ENCODE measurements at places on chromosomes 7 and 10.
A peak's percentile ranks its signal among the peaks of the same experiment; 100 is the strongest.

DNA sequence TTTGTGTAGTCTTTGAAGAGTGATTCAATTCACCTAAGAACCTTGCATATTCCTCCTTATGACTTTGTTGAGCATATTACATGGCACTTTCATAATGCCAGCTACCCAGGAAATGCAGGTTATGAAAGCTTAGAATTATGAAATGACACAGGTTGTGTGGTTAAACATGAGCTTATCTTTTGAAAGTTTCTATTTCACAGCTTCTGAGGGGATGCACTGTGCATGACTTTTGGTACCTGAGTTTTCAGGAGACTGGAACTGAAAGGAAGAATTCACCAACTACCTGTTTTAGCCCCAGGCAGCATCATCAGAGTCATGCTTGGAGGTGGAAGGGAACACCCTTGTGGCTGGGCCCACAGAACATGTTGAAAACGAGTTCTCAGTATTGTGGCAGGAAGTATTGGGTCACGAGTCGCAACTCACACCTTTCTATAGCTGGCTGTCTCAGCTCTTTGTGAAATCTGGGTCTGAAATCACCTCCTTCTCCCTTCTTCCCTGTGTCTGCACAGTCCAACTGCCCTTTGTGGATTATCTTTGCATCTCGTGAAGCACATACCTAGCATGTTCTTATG lies 228.2 kb downstream of the PTEN start:
- DNase-seq: peak; percentile 29

GRCh38 chr7:48426331-48426965 lies 255.2 kb downstream of the ABCA13 start:
- no peak for DNase-seq

GRCh38 chr7:81488210-81488609 lies 281.6 kb downstream of the HGF start:
- no peak for DNase-seq

DNA sequence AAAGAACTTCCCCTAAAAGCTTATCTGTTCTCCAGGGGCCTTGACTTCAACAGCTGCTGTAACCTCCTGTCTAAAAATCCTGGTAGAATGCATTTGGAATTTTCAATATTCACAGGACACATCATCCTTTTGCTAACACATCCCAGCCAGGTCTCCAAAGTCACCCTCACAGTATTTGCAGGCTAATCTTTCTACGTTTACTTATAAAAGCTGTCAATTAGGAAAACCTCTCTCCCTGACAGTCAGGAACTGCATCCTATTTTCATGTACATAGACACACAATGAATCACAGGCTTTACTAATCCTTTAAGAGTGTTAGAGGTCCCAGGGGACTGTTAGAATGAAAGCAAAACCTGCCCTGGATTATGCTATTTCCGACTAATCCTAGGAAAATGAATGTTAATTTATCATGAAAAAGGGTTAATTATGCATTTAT lies 102.2 kb downstream of the GFRA1 start:
- no peak for DNase-seq

GRCh38 chr10:17387861-17388503 lies 66.4 kb downstream of the ST8SIA6 start:
- DNase-seq: no peak

- DNase-seq: no peak
Measured at GRCh38 chr7:135512135-135512887, 2.4 kb upstream of the CNOT4 start.

DNA sequence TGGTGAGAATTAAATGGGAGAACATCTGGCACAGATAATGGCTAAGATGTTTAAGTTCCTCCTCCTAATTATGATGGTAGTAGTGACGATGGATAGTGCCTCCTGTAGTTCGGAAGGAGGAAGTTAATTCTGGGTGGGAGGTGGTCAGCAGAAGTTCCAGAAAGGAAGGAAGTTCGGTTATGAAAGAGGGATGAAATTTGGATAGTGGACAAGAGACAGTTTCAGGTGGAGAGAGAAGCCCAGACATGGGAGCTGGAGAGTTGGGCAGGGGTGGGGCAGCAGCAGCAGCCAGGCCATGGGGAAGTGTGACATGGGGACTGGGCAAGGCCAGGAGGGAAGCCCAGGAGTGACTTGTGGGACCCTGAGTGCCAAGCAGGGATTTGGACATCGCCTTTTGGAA lies 99.5 kb downstream of the CCNY start:
- no peak for DNase-seq

DNA sequence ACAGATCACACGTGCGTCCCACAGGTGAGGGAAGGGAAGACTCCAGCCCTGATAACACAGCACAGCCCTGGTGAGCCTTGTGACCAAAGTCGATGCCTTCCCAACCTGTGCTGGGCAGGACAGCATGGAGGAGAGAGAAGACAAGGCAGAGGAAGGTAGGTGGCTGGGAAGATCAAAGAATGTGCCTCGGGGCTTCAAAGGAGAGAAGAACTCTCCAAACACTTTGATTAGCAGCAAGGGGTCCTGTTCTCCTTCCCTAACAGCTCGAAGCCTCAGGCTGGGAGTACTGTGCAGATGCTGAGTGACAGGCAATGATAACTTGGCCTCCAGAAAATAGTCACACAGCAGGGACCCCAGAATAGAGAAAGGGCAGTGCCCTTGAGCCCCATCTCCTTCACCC lies 288.5 kb downstream of the TCERG1L start:
- no peak for DNase-seq

DNA sequence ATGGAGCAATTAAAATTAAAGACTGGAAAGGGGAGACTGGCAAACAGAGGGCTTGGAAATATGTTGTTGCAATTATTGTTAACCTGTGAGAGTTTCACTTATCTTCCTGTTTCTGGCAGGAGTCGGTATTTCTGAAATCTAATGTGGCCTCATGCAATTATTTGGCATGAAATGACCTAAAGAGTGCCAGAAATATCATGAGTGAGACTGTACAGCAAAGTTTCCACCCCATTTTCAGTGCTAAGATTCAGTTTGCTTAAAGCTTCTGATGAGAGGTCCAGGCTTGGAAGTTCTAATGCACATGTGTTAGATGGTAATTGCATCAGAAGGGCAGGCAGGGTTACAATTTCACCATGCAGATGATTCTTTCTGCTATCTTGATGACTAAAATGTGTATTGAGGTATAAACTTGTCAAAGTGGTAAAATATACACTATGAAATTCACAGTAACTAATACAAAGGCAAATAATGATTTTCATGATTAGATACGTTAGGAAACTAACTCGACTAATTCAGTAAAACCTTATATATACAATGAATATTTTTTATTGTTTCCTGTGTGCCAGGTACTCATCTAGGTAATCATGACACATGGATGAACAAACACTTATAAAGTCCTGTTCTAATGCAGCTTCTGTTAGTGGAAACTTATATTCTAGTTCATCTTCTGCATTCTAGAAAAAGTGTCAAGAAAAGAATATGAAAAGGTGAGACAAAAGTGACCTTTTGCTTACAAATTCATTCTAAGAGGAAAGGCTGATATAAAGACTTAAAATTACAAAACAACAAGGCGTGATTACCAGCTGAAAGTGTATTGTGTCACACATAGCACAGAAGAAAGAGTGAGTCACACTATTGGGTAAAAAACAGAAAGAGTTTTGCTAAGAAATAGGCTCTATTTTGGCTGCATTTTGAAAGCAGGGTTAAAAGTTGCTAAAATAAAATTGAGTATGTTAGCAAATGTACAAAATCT lies 533.4 kb upstream of the SEMA3D start:
- DNase-seq: no peak

- no peak for DNase-seq
Measured at GRCh38 chr10:91566115-91566514, 66.8 kb downstream of the PPP1R3C start.

GRCh38 chr10:80924063-80924952 lies 386.6 kb downstream of the SH2D4B start:
- no peak for DNase-seq

DNA sequence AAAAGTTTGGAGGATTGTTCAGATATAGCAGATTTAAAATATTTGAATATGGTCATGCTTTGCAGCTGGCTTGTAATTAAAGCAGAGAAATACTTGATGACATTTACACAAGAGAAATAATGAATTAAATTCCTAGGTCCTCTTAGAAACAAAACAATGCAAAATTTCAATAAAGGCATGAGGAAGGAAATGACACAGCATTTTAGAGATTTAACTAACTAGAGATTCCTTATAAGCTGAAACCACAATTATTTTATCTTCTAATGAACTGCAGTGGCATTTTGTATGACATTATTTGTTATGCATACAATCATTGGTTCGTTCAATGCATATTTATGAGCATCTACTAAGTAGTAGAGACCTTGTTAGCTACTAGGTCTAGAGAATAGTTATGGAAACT lies 490.9 kb downstream of the ZWINT start:
- no peak for DNase-seq

DNA sequence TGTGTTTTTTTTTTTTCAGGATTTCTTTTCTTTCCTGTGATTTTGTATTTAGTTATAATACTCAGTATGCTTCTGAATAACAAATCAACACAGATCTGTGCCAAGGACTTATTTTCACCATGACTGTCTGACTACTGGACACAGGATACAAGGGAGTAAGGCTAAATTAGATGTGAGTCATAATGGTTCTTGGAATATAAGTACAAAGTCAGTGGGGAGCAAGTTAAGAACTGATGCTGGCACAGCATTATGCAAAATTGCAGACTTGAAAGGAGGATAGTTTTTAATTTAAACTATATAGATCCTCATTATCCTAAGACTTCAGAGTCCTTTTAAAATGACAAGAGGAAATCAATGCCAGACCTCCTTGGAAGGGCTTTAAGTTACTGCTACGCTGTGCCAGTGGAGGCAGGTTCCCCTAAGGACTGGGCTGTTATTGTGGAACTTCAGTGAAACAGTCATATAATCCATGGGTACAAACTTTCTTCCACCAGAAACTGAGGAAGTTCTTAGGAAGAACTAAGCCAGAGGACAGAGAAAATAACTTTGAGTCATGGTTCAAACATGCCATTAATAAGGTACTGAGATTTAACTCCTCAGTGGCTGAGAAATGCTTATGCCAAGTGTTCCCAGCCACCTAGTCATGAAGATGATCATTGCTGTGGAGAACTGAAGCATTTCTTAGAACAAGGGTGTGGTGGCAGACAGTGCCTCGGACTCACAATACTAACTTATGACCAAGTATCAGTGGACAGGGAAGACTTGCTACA lies 531.2 kb downstream of the HTR7 start:
- no peak for DNase-seq

DNA sequence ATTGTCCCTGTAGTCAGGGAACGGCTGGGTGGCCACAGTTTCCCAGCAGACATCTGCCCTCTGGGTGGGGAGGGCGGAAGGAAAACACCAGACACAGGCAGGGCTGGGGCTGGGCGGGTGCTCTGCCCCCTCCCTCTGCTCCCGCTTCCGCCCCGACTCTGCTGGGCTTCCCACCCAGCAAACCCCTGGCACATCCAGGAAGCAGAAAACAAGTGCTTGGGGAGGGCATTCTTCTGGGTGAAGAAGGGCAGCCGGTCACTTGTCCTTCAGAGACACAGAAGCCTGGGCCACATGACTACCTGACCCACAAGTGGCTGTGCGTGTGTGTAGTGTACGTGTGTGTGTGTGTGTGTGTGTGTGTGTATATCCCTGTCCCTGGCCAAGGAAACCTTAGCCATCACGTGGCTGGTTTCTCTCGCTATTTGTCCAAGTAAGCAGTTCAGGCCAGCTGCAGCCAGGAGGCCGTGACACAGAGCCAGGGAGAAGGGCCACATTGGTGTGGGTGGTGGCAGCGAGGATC lies 77.9 kb downstream of the ZMIZ1 start:
- DNase-seq: no peak

GRCh38 chr10:74231375-74231774 lies 80.4 kb downstream of the ADK start:
- DNase-seq: no peak

DNA sequence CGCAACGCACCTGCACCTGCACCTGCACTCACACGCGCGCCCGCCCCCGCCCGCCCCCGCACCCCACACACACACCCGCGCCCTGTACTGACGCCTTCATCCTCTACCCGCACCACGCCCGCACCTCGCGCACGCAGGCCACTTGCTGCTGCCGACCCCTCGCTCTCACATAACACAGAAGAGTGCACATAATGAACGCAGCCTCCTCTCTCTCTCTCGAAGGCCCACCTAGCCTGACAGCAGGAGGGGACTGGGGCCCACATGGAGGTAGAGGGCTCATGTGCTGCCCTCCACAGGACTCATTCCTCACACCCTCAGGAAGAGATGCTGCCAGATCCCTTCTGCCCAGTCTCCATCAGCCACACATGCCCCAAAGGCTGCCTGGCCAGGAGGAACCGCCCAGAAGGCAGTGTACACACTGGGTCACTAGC lies 432 bp upstream of the CAMK2B start:
- DNase-seq: no peak

- no peak for DNase-seq
Measured at GRCh38 chr7:105853931-105854419, 22.4 kb downstream of the ATXN7L1 start.

GRCh38 chr10:73931767-73932619 lies 21.1 kb downstream of the PLAU start:
- peak; percentile 48 for DNase-seq

DNA sequence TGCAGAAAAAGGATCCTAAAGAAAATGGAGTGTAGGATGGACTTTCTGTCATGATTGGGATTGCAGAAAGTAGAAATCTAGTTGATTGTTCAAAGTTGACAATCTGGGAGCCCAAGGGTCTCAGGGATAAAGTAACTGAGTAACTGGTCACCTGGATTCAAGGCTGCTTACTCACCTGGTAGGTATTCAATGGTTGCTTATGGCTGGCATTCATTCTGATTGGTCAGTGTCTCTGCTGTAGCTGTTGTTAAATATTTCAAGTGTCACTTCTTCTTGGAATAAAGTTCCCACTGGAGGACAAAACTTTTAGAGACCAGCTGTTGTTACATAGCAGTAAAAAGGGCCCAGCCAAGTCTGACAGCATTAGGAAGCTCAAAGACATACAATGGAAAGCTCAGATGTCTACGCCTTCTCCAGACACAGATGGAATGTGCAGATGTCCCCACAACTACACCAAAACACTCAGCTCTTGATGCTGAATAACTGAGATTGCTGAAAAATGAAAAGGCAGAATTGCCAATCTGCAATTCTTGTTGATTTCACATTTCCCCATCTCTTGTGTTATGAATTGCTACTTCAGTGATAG lies 106.9 kb downstream of the ZNF467 start:
- DNase-seq: no peak

DNA sequence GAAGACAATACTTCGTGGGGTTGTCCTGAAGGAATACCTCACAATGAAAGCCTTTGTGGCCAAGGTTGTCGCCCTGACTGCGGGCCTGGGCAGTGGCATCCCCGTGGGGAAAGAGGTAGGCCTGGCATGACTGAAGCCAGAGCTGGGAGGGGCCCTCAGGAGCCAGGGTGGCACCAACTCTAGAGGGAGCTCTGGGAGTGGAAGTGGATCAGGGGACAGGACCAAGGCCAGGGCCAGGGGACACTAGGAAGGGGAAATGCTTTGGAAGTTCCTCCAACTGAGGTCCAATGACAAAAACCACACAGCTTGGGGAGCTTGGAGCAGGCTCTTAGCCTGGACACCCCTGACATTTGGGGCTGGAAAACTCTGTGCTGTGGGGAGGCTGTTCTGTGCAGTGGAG lies 5.8 kb downstream of the CLCN1 start:
- DNase-seq: no peak

GRCh38 chr7:114944745-114945625 lies 23.1 kb downstream of the MDFIC start:
- no peak for DNase-seq

- DNase-seq: no peak
Measured at GRCh38 chr7:64946772-64947171, 43.7 kb downstream of the ZNF273 start.

Measured in stimulated activated CD8-positive, alpha-beta memory T cell treated with anti-CD3 and anti-CD28 coated beads, Interleukin-4, amount 100 ng/mL, for 4 hours (primary cell).